Right ventricle myocardium inferior (tissue), 1 donor: ENCODE measurements at places on chromosomes 7 and 10.

DNA sequence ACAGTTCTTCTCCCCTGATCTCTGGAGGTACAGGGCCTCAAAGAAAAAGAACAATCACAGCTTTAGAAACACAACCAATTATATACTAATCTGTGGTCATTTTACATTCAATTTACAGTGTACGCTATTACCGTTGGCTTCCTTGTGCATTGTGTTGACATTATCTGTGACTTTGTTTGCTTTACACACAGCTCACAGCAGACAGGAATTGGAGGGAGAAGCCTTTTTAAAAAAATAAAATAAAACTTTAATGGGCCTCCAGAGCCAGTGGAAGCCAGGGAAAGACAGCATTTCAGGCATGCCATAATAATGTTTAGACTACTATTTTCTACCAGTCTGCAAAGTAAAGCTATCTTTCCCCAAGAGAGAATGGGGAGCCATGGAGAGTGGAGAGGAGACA is 179.0 kb upstream of the ADO start:
- no peak for DNase-seq

DNA sequence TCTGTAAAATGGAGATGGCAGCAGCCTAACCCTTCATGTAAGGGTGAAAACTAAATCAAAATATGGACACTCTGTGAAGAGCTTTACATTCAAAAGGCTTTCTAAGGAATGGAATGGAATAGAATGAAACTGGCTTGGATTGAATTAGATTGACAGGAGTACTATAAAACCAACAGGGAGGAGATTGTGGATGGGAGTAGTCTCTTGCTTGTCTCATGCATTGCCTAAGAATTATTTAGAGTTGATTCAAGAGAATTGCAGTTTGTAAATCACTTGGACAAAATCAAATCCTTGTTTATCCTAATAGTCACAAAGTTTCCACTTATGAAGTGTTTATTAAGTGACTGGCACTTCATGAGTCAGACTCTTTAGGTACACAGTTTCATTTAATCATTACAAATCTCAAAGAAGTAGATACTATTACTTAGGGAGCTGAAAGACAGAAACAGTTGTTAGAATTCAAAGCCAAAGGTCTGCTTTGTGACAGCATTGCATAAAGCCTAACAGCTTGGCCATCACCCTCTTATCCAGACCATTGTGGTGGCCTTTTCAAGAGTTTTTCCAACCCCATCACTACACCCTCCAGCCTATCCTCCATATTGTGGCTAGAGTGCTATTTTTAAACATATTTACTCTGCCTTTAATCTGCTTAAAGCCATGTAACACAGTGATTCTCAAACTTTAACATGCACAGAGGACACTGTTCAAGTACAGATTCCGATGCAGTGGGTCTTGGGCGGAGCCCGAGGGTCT is 91.9 kb upstream of the GHITM start:
- DNase-seq = no peak

DNA sequence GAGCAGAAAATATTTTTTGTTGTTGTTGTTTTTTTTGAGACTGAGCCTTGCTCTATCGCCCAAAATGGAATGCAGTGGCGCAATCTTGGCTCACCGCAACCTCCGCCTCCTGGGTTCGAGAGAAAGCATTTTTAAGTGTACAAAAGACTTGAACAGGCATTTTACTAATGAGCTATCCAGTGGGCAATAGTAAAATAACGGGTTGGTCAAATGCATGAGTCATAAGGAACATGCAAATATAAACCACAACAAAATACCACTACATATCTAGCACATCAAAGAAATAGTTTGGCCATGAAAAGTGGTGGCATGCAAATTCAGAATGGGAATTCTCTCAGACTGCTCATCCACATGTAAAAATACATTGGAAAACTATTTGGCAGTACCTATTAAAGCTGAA is 71.7 kb upstream of the TMEM106B start:
- DNase-seq = no peak

DNA sequence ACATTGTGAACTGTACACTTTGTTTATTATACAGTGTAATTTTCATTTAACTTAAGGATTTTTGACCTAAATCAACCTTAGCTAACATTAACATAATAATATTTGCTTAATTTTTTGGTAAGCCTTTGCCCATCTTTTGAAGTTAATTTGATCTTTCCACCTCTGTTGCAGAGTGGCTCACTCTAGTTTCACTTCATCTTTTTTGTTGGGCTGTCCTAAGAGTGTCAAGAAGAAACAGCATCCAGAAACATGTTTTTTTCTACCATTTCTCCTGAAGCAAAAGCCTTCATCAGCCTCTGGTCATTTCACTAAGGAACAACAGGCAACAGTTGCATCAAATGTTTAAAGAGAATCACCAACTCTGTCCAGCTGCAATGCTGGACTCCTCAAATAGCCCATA is 824.7 kb downstream of the REEP3 start:
- no peak for DNase-seq

DNA sequence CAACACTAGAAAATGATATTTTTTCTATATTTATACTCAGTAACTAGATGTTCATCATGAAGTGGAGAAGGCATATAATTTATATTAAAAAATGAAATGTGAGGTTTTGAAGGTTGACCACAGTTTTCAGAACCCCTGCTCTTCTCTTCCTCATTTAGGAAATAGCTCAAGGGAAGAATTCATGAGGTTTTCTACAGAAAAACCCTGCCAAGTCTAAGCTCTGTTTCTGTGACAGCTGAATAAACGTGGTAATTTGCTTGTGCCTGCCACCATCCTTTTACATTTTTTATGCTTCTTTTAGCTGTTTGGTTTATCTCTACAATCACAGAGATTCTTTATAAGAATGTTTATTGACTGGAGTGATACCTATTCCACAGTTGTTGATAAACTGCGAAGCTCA is 630.3 kb upstream of the POT1 start:
- DNase-seq = no peak

DNA sequence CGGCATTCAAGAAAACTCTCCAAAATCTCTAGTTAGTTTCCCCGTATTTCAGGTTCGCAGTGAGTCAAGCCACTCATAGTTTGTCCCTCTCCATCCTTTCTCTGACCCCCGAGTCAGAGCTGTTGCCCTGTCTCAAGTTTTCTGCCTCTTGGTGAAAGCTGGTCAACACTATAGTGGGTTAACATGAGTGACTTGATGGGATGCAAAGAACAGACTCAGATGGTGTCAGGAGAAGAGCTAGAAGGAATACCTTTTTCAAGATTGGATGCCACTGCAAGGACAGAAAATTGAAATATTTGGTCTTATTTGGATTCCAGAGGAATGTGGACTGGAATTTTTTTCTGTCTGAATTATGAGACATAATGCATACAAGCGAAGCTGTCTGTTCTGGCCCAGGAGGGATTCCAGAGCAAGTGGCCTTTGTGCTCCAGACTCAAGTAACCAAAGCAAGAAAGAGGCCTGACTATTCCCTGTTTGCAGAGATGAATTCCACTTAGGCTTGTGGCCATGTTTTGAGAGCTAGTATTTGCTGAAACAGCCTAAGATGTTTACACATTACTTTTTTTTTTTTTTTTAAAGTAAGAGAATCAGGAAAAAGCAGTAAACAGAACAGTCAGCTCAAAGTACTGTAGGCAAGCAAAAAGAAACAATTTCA is 67.4 kb downstream of the VWC2 start:
- DNase-seq = no peak

DNA sequence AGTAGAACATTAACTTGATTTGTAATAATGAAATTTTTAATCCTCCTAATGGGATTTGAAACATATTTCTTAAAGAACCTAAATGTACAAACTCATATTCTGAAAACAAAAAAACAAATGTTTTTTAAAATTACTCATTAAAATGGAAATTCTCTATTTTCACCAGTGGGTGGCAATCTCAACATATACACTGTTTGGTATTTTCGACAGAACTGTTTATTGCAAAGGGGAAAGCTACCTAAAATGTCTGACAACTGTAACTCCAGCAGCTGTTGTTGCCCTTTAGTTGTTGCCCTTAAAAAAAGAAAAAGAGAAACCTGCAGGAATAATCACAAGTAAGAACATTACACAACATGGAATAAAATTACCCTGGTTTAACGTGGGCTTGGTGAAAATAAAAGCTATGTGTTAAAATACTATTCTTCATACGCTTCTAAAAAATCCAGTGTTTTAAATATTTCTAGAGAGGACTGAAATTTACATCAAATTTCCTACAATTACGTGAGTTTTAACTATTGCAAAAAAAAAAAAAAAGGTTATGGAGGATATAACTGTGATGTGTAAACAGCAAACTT is 54.5 kb downstream of the COL1A2 start:
- no peak for DNase-seq

DNA sequence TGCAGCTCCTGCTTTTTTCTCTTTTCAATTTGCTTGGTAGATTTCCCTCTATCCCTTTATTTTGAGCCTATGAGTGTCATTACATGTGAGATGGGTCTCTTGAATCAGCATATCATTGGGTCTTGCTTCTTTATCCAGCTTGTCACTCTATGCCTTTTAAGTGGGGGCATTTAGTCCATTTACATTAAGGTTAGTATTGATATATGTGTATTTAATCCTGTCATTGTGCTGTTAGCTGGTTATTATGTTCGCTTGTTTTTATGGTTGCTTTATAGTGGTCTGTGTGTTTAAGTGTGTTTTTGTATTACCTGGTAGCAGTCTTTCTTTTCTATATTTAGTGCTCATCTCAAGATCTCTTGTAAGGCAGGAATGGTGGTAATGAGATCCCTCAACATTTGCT is 17.0 kb downstream of the GIMAP7 start:
- no peak for DNase-seq

GRCh38 chr10:7718685-7719084 is 15.6 kb downstream of the ITIH2 start:
- no peak for DNase-seq

GRCh38 chr10:84574102-84574501 is 245.7 kb downstream of the CCSER2 start:
- DNase-seq = no peak

DNA sequence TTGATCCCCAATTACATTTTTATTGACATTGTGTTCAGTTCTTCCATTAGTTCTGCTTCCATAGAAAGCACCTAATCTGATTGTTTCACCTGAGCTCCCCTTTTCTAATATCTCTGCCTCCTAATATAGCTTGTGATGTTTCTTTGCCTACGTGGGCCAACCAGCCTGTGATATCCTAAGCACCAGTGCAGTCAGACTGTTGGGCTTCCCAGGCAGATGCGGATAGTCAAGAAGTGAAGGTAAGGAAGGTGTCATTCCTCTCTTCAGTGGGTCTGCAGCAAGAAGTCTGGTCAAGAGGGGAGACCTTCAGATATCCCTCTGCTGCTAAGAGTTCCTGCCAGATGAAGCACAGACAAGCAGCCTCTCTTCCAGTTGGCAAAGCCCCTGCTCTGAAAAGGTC is 16.2 kb upstream of the DGKI start:
- no peak for DNase-seq

DNA sequence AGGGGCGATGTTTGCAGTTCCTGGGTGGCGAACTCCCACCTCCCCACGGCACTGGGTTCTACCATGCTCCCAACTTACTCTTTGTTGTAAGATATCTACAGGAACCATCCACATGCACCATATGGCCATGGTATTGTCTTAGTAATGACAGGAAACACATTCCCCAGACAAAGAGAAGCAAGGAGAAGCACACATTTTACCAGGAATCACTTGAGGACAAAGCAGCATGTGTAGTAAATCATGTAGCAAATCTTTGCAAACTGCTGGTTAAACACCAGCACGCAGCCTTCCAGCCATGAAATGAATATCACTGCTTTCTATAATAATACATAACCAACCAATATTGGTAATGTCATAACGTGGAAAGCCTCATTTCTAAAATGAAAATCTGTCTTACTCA is 101.2 kb downstream of the NRP1 start:
- DNase-seq = no peak

- no peak for DNase-seq
Observed at GRCh38 chr10:29106287-29106686, 182.6 kb upstream of the LYZL1 start.

DNA sequence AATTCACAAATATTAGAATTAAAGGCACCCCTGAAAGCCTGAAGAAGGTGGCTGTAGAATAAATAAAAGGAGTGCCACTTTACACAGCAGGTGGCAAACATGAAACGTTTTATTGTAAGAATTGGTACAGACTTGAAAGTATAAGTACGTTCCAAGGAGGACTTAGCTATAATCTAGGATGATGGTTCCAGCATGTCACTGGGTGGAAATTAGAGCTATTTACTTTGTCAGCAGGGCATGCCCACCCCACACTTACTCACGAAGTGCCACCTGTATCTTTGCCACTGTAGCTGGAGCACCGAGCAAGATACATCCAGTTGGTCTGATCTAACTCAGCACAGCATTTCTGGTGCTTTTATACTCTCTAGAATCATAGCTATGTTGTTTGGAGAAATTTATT is 97.8 kb downstream of the GRM8 start:
- DNase-seq = no peak

- DNase-seq = no peak
Observed at GRCh38 chr10:76549171-76549570, 1088.4 kb downstream of the KCNMA1 start.

- no peak for DNase-seq
Observed at GRCh38 chr10:24481241-24481640, 242.4 kb downstream of the ARHGAP21 start.

- no peak for DNase-seq
Observed at GRCh38 chr7:47298636-47299035, 283.3 kb downstream of the TNS3 start.

DNA sequence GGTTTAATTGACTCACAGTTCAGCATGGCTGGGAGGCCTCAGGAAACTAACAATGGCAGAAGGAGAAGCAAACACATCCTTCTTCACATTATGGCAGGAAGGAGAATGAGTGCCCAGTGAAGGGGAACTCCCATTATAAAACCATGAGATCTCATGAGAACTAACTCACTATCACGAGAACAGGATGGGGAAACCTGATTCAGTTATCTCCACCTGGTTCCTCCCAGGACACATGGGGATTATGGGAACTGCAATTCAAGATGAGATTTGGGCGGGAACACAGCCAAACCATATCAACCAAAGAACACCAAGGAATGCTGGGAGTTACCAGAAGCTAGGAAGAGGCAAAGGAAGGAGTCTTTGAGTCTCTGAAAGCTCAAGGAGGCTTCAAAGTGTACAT is 94.3 kb downstream of the IPMK start:
- no peak for DNase-seq
